ENCODE measurements at places on chromosomes 2 and 18.

DNA sequence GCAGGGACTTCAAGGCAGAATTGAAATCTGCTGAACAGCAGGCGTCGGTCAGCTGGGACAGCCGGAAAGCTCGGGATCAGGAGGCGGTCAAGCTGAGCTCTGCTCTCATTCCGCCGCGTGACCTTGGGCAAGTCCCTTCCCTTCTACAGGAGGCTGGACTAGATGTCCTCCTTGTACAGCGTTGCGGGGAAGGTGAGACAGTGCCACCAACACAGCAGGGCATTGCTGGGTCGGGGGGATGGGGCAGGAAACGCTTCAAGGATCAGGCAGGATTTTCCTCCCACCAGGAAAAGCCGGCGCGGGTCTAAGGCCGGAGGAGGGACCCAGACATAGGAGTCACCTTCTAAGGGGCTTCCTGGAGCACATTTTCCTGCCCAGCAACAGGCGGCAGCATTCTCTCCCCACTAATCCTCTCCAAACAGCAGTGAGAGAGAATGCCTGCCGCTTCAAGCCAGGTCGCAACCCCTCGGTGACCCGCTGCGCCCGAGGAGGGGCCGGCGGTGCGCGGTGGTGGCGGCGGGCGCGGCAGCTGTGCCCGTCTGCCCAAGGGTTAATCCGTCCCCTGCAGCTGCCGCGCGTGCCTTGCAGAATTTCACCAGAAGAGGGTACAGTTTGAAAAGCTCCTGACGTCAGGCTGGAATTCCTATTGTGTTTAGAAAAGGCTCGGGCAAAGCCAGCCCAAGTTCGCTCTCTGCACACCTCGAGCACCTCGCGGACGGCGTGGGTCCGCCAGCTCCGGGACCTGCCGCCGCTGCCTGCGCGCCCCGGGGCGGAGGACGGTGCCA is at the start of gene KCNF1:
KCNF1 (plus strand) TSS at position 644 of the 785 bp plus-strand sequence. CDS start 493 bp downstream, outside the sequence.
- no peak for DNase-seq

- peak; percentile 27 for DNase-seq
These were observed at the start of gene STAT4 for GRCh38 chr2:191150600-191151330. Gene STAT4 (minus strand): TSS chr2:191150994. CDS start chr2:191148203, 2,791 bp downstream.

DNA sequence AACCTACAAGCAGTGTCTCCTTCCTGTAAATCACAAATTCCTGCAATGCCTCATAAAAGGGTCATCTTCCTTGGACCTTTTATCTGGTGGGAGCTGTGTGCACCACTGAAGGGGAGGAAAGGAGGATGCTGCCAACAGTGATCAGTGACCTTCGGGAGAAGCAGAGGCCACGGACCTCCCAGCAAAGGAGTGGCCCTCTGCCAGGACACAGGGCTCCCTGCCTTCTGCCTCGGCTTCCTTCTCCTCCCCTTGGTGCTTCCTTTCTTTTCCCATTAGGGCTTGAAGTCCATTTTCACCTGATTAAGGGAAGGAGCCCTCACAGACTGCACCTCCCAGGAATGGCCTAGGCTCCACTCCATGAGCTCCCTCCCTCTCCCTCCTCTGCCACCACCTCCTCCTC is 85.3 kb upstream of the ITGA6 start:
- DNase-seq, result no peak

- DNase-seq, result no peak
These were observed 13.3 kb upstream of the PRELID3A start for GRCh38 chr18:12394428-12394827.

DNA sequence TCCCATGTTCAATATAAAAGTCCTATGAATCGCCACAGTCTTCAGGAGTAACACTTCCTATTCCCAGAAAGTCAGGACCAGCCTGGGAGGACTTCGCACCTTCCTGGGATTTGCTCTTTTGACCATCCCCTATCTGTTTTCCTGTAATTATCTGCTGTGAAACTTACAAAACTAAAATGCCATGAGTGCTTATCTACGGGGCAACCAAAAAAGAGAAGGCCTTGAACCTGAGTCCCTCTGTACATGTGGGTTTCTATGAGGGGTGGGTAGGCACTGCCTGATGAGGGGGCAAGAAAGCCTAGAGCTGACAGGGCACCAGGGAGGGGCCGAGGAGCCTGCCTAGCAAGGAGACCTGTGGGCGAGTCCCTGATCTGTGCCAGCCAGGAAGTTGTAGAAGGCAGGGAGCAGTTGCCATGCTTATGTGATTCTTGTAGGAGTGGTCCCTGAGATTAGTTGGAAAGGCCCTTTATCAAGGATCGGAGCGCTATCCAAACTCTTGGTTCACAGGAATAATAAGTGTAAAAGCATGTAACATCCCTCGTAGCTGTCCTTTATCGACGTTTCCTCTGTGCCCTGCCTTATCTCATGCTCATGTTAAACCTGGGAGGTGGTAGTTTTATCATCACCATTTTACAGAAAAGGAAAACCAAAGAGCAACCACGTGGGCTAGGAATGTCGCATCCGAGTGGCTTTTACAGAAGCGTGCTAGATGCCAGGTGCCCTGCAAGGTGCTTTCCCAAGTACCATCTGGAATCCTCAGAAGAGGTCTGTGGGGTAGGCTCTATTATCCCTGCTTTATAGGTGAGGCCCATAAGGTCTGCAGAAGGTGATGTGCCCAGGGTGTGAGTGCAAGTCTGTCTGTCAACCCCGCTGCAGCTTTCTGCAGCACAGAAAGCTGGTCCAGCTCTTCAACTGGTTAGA is 111.8 kb downstream of the B3GNT2 start:
- DNase-seq, result no peak

GRCh38 chr2:241217320-241218031 is 29.0 kb downstream of the ANO7 start:
- no peak for DNase-seq

- no peak for DNase-seq
These were observed 9.3 kb upstream of the RGPD4 start for GRCh38 chr2:107817378-107817777.

- DNase-seq, result no peak
These were observed 280.2 kb downstream of the SP3 start for GRCh38 chr2:173684896-173685459.

GRCh38 chr2:162825578-162825977 is 13.0 kb downstream of the KCNH7 start:
- no peak for DNase-seq

GRCh38 chr2:219308142-219309101 is 779 bp downstream of the PTPRN start:
- DNase-seq, result no peak

DNA sequence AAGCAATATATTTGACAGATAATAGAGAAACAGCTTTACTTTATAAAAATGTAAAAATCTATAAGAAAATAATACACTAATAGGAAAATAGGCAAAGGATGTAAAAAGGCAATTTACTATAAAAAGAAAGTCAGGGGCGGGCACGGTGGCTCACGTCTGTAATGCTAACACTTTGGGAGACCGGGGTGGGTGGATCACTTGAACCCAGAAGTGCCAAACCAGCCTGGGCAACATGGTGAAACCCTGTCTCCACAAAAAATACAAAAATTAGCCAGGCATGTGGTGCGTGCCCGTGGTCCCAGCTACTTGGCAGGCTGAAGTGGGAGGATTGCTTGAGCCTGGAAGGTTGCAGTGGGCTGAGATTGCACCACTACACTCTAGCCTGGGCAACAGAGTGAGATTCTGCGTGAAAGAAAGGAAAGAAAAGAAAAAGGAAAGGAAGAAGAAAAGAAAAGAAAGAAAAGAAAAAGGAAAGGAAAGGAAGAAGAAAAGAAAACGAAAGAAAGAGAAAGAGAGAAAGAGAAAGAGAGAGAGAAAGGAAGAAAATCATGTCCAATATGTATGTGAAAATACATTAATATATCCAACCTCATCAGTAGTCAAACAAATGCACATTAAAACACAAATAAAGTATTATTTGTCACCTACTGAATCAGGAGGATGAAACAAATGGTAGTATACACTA is 65.1 kb downstream of the ADD2 start:
- no peak for DNase-seq

GRCh38 chr2:238857959-238858358 is 10.1 kb downstream of the TWIST2 start:
- no peak for DNase-seq

- DNase-seq, result no peak
These were observed 971 bp downstream of the ZNF385B start for GRCh38 chr2:179860255-179861026.

GRCh38 chr18:76801567-76802505 is 20.5 kb upstream of the ZNF236 start:
- DNase-seq, result no peak

- no peak for DNase-seq
These were observed 62.5 kb downstream of the LTBP1 start for GRCh38 chr2:33009249-33009648.

GRCh38 chr2:118122594-118123281 is 34.5 kb downstream of the INSIG2 start:
- DNase-seq, result no peak

- no peak for DNase-seq
These were observed 232.4 kb downstream of the CALCRL start for GRCh38 chr2:187215532-187216240.

GRCh38 chr18:10032331-10033015 is 118.7 kb downstream of the VAPA start:
- no peak for DNase-seq

GRCh38 chr2:109604597-109604996 is 9.2 kb downstream of the SEPTIN10 start:
- no peak for DNase-seq

DNA sequence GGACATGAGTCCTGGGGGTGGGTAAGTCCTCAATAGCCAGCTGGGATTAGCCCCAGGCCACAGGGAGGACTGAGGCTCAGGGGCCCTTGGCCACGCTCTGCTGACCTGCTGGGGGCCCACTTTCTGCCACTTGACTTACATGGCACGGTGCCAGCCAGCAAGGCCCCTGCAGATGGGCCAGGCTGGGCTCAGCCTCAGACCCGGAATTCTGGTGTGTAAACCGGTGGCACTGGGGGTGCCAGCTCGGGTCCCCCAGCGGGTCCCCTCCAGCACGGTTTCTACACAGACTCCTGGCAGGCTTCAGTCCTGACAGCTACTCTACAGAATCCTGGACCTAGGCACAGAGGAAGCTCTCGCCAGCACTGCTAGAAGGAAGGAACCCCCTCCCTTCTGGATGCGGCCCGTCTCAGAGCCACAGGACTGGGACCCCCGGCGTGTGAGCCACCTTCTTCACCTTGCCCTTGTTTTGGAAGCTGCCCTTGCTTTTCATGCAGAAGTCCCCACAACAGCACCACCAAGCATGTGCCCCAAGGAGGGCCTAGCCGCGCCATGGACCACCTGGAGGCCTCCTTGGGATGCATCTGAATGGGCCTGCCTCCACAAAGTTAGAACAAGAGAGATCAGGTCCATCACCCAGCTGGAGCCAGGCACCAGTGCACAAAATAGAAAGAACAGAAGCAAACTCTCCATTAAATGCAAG is 8.0 kb downstream of the HDAC4 start:
- no peak for DNase-seq

DNA sequence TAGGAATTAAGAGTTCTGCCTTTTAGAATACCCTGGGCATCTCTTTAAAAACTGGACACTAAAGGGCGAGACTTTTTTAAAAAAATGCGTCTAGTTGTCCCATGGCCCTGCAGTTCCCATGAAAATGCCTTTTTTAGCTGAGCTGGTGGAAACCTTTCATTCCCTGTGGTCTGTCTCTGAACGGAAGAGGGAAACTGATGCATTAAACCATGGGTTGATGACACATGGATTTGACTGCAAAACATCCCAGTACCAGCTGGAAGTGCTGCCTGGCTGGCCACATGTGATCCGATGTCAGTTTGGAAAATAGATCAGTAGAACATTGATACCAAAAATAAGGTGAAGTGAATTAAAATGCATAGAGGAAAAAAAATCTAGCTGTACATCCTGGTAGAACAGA is 129.2 kb downstream of the MYO1B start:
- no peak for DNase-seq

DNA sequence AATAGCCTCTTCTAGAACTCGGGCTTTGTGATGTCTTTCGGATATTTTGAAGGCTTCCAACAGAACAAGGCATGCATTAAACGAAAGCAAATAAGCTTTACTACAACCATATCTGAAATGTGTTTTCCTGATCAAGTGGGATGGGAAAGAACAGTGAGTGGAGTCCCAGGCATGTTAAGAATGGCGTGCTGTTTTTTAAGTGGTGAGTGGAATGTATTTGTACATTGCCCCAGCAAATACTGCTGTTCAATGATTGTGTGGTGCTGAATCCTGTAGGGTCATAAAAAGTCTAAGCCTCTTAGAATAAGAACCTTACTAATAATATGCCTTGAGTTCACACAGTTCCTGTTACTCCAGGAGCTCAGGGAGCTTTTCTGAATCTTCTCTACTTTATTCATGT is 52.5 kb downstream of the POMC start:
- DNase-seq, result no peak

DNA sequence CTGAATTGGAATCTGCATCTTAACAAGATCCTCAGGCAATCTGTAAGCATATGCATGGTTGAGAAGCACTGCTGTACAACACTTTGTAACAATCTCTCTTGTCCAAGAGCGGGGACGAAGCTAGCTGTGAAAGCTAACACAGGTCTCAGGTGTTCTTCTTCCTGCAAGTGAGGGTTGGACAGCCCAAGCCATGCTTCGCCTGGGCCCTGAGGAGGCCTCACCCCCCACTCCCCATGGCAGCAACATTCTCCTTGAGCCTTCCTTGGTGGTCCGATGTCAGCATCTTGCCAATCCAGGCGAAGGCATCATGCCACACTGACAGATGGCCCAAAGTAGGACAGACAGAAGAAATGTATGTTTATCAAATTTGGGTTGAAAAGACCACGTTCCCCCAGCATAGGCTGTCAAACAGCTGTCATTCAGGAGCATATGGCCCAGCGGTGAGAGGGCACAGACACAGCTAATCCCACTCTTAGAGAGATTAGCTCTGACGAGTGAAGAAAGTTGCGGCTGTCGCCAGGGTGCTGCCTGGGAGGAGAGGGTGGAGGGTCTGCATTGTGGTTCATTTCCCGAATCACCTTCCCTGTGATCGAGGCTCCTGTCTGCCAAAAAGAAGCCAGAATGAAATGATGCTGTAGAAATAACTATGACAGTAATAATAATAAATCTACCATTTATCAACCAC is 344.7 kb downstream of the MYCN start:
- DNase-seq, result no peak

- no peak for DNase-seq
These were observed 259.3 kb downstream of the PTGR3 start for GRCh38 chr18:74949611-74950010.

- no peak for DNase-seq
These were observed 92.0 kb downstream of the SPP2 start for GRCh38 chr2:234142530-234142929.

GRCh38 chr2:196985511-196986183 is 59.1 kb upstream of the PGAP1 start:
- DNase-seq, result no peak

GRCh38 chr2:69575926-69576325 is 67.6 kb downstream of the AAK1 start:
- no peak for DNase-seq

- DNase-seq, result no peak
These were observed 39.9 kb upstream of the SP3 start for GRCh38 chr2:174004905-174005605.

GRCh38 chr18:44742718-44743311 is 62.1 kb downstream of the SETBP1 start:
- peak; percentile 61 for DNase-seq

- no peak for DNase-seq
These were observed 149.7 kb downstream of the GLI2 start for GRCh38 chr2:120885321-120885720.

- DNase-seq, result no peak
These were observed 14.6 kb downstream of the CLASP1 start for GRCh38 chr2:121634354-121635307.

Measured in brain pericyte (primary cell).